ENCODE measurements at places on chromosomes 4 and X. TPM values are rescaled to one million over a fixed set of nuclear protein-coding genes. Genes with fewer than 3 reads are reported as not detected.

MXRA5 gene
- total RNA-seq = not detected

GPAT3 gene
- 41.4 TPM for total RNA-seq

ADGRG2 gene
- total RNA-seq = 7.1 TPM

CLGN gene
- 4.2 TPM for total RNA-seq

TENM3 gene
- total RNA-seq = 1.5 TPM

SMARCA5 gene
- total RNA-seq = 21.5 TPM

CTAG1B gene
- total RNA-seq = not detected

GPRIN3 gene
- total RNA-seq = 4.7 TPM

CPLX1 gene
- total RNA-seq = 0.62 TPM

SLC9B1 gene
- 0.09 TPM for total RNA-seq

HTN3 gene
- total RNA-seq = not detected

FAM149A gene
- total RNA-seq = 1.7 TPM

EREG gene
- total RNA-seq = 37.9 TPM

SOX3 gene
- not detected for total RNA-seq

GPC4 gene
- total RNA-seq = not detected

KLKB1 gene
- total RNA-seq = not detected

All from A549 treated with CORT108297 at 1 μM for 4 hours (cell line).